Occipital lobe (tissue), 3 donors: ENCODE measurements at places on chromosomes 3 and 15. TPM values are rescaled to one million over a fixed set of nuclear protein-coding genes. Genes with fewer than 3 reads are reported as not detected.

The GALNT15 gene
- total RNA-seq, result 2.0 TPM

The ISLR gene
- 8.9 TPM for total RNA-seq

The GP9 gene
- not detected for total RNA-seq

The TFRC gene
- total RNA-seq, result 113 TPM

The MOBP gene
- total RNA-seq, result 0.94 TPM

The DUOXA2 gene
- total RNA-seq, result not detected

The ANP32A gene
- 109 TPM for total RNA-seq

The GOLGA8G gene
- not detected for total RNA-seq

The LRRC15 gene
- not detected for total RNA-seq
